NK-92 treated with Interleukin-12 subunit alpha and Interleukin-12 subunit beta, amount 100 ng/mL, for 24 hours (cell line): ENCODE measurements at places on chromosomes 11 and 22.

DNA sequence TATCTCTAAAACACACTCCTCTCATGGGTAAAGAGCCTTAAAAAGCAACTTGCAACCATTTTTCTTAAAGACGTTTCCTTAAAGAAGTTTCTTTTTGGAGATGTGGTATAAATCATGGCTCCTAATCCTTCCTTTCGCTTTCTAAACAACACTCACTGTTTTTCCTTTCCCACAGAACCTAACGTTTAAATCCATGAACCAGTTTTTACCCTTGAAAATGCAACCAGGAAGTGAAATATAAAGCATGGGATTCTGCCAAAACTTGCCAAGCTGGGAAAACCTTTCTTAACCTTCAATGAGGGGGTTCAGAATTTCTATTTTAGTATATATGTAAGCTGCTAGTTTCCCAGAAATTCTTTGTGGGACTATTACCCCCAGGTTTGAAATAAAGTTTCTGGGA is 8.6 kb downstream of the PLEKHA7 start:
- no peak for DNase-seq

- no peak for DNase-seq
Observed at GRCh38 chr11:70483077-70483861, 84.9 kb downstream of the CTTN start.

- no peak for DNase-seq
Observed at GRCh38 chr11:27118949-27119348, 78.3 kb downstream of the BBOX1 start.

GRCh38 chr11:95674657-95675358 is 114.8 kb downstream of the FAM76B start:
- no peak for DNase-seq

GRCh38 chr11:88404932-88405710 is 67.6 kb upstream of the CTSC start:
- no peak for DNase-seq

DNA sequence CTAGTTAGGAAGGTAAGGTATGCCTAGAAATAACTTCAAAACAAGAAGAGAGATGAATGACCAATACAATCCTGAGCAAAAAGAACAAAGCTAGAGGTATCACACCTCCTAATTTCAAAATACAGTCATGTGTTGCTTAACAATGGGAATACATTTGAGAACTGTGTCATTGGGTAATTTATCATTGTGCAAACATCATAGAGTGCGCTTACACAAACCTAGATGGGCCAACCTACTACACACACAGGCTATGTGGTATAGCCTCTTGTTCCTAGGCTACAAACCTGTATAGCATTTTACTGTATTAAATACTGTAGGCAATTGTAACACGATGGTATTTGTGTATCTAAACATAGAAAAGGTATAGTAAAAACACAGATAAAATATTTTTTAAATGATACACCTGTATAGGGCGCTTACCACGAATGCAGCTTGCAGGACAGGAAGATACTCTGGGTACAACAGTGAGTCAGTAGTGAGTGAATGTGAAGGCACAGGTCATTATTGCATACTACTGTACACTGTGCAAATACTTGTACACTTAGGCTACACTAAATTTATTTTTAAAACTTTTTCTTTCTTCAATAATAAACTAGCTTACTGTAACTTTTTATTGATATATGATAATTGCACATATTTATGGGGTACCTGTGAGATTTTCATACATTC is 48.2 kb downstream of the STK33 start:
- DNase-seq = no peak

DNA sequence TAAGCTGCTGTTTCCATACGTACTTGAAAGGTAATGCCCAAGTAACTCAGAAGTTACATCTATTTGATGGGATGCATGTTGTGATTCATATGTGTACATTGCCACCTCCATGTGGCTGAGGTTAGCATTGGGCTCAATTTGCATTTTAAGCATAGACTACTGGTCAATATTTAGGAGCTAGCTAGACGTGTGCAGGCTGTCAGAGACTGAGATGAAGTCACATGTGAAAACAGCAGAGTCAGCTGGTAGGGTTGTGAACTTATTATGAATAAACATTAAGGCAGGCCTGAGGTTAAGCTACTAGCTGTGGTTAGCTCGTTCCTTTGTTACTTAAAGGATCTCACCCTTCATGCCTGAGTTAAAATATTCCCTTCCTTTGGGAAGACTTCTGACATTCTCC is 114.5 kb upstream of the MTNR1B start:
- DNase-seq = no peak

GRCh38 chr11:102457865-102458264 is 5.3 kb upstream of the TMEM123 start:
- DNase-seq = no peak

DNA sequence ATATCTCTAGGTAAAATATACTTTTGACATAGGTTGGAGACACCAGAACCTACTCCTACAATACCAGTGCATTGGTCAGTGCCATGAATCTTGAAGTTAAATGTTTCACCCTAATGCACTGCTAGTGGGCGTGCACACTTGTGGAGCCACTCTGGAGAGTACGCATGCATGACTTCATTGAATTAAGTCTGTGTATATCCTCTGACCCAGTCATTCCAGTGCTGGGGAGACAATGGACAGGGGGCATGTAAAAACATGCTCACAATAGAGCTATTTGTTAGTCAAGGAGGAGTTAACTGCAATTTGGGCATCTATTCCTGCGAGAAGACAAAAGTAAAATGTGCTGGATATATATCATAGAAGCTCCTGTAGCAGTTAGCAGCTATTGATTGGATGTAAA is 335.4 kb upstream of the NCAM1 start:
- DNase-seq = no peak

- no peak for DNase-seq
Observed at GRCh38 chr22:50233223-50233622, 11.6 kb downstream of the TUBGCP6 start.

DNA sequence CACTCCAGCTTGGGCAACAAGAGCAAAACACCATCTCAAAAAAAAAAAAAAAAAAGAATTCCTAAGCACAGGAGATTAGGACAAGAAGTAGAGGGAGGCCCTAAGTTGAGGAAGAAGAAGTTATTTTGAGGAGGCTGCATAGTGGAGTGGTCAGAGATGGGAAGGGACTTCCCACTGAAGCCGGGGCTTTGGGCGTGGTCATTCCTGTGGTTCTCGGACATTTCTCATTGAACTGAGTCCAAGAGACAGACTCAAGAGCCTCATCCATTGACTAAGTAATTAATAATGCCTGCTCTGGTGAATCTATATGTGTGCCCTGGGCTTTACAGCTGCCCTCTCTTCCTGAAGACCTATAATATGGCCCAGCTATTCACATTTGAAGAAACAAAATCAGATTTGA is 53.2 kb upstream of the FTH1 start:
- DNase-seq = no peak

GRCh38 chr11:95835351-95835750 is 45.1 kb downstream of the CEP57 start:
- no peak for DNase-seq

GRCh38 chr22:20026204-20026908 is 5.4 kb downstream of the TANGO2 start:
- no peak for DNase-seq

GRCh38 chr22:38860283-38861169 is 11.5 kb downstream of the CBX6 start:
- DNase-seq = no peak

DNA sequence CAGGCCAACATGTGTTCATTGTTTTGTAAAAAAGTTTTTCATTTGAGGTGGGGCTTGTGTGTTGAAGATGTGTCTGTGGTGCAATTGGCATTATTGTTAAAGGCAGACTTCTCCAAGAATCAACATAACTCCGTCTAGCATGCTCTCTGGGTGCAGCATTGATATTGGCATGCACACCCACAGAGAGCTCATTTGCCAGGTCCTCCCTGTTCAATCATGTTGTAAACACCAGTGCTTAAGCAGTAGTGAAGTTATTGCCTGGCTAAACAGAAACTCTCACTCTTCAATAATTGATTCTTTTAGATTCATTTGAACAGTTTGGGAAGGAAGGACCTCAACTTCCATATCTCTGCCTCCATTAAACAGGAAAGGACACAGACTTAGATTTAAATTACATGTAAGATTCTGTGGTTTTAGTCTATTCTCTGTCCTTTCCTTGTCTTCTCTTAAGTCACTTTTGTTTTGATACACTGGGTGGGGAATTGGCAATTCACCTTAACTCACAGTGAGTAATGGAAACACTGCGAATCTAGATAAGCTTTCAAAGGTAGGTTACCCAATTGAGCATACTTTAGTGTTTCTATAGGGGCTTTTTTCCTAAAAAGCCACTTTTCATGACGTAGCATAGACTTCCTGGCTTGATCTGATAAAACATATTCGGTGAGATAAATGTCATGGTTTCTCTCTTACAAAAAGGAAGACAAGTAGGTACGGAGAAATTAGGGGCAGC is 30.8 kb upstream of the EXPH5 start:
- no peak for DNase-seq

DNA sequence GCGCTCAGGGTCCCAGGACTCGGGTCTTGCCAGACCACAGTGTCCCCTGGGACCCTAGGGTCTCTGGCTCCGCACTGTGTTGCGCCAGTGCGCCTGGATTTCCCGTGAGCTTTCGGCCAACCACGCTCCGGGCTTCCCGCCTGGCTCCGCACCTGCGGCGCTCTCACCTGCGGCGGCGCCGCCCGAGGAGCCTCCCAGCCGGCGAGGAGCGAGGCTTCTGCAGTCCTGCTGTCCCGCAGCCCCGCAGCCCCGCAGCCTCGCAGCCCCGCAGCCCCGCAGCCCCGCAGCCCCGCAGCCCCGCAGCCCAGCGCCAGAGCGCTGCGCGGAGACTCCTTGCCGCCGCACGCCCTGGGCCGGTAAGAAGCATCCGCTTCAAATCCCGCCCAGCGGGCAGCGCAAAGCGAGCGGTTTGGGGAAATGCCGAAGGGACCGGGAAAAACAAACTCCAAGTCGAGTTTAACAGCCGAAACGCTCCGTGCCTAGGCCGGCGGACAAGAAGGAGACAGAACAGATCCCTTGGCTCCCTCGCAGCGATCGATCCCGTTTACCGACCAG is 939 bp downstream of the ALX4 start:
- no peak for DNase-seq

- DNase-seq = no peak
Observed at GRCh38 chr22:19177164-19178064, 1.1 kb downstream of the SLC25A1 start.

GRCh38 chr11:36702330-36703054 is 104.5 kb upstream of the RAG2 start:
- DNase-seq = no peak

DNA sequence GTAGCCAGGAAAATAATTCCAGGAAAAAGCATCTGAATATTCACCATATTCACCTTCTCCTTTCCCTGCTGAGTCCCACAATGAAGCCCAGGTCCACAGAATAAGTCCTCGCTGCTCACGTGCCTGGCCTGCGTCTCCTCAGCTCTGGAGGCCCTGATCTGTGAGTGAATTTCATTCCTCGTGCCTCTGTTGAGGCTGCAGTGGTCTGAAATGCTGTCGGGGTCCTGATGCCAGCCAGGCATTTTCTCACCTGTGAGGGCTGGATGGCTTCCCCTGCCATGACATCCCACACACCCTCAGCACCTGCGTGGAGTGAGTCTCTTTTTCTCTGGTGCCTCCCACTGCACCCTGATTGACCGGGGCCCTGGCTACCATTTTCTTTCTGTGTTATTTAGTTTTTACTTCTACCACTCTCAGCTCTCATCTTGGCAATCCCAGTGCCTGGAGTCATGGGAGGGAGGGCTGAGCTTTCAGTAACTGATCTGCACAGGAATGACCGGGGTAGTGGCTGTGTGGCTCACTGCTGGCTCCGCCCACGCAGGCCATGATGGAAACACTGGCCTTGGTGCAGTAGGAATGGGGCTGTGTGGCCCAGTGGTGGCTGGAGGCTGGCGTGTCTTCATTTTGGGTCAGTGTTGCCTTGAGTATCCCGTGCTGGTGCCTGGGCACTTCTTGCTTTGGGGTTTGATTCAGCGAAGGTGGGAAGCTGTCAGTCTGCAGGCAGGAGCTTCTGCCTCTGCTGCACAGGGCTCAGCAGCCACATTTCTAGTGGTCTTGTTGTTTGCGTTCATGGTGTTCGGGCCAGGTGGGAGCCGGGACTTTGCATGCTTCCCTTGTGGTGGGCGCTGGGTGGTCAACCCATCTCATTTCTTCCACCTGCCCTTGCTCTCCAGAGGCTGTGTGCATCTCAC is 807.2 kb downstream of the TBC1D22A start:
- DNase-seq = no peak

GRCh38 chr22:50082961-50083461 is 2.2 kb downstream of the MLC1 start:
- DNase-seq = no peak

DNA sequence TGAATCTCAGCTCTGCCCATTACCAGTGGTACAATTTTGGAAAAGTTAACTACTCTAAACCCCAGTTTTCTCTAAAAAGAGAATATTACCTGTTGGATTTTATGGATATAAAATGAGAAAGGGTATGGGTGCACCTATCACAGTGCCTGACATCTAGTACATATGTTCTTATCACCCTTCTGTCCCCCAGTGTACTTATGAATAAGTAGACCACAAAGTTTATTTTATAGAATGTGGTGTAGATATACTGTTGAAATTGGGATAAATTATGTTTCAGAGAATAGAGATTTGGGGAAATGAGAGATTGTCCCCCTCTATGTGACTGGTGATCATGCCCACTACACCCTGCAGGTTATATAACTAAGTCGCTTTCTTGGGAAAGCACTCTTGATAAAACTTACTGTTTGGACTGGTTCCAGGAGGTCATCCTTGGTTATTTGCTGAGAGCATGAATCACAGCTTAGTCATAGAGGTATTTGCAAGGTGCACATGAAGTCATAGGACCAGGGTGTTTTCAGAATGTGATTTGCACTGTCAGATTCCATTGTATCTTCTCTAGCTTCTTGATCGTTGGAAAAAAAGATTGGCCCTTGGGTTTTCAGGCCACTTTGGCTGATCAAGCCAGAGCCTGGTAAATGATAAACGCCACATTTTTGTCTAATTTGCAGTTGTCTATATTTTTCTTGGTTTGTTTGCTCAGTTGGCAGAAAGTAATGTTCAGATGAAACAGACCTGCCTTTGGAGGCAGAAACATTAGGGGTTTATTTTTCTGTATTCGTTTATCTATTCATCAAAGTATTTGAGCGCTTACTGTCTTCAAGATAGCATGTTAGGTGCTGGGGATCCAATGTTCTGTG is 21.3 kb downstream of the STX3 start:
- DNase-seq = no peak

- no peak for DNase-seq
Observed at GRCh38 chr22:30884211-30885000, 84.2 kb downstream of the MORC2 start.

- DNase-seq = no peak
Observed at GRCh38 chr11:103883856-103884255, 152.6 kb upstream of the DDI1 start.

DNA sequence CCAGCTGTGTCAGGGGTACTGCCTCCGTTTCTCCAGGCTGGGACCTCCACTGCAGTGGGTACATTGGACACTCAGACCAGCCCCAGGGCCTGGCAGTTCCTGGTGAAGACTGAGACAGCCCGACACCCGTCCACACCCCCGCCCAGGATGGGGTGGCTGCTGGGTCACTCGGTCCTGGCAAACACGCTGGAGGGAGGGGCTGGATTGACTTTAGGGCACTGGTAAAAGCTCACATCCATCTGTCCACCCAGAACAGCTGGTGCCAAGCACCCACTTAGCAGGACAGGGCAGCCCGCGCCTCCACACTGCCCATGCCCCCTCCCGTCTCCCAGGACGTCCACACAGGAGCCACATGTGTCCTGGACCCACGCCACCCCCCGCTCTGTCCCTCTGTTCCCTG is 10.7 kb upstream of the TBX1 start:
- no peak for DNase-seq
